Activated CD4-positive, alpha-beta T cell treated with anti-CD3 and anti-CD28 coated beads for 48 hours (primary cell): ENCODE measurements at places on chromosomes 1 and 21.

DNA sequence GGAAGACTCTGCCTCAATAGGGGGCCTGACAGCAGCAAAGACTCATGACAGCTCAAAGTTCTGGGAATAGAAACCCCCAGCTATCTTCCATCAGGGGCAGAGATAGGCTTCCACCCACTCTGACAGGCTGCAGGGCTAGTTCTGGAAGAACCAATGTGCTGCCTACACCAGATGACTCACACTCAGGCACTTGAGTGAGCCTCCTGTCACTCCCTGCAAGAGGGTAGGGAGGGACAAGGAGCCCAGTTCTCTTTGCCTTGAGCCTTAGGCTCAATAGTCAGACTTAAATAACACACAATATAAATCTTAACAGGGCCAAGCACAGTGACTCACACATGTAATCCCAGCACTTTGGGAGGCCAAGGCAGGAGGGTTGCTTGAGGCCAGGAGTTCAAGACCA, 386.4 kb downstream of the HHAT start:
- no peak for DNase-seq

GRCh38 chr1:196403803-196404690, 204.2 kb downstream of the KCNT2 start:
- no peak for DNase-seq

DNA sequence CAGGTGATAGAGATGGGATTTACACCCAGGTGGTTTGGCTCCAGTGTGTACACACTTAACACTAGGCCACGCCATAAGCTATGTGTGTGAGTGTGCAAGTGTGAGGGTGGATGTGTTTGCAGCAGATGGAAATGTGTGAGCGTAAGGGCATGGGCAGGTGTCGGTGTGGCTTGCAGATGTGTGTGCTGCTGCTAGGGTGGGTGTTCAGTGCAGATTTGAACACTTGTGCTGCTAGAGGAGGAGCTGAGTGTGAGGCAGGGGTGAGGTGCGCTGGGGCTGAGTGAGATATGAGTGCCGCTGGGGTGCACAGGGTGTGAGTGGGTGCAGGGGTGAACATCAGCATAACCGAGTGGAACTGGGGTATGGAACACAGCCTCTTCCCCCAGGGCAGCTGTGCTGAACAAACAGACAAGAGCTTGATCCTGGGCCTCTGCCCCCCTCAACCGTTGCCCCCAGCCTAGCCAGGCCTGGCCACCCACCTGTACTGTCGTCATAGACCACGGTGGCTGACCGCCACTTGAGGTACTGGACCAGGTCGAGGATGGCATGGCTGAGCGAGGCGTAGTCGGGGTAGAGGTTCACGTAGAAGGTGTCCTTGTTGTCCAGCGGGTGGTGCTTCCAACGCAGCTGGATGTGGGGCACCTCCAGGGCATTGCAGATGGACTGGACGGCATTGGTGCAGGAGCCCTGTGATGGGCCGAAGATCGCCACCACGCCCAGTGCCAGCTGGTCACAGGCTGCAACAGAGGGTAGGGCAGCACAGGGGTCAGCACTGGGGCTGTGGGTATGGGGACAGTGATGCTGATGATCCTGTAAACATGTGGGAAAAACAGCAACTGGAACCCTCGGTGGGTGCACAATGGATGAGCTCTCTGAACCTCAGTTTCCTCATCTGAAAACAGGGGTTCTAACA, 153.9 kb downstream of the GRIK3 start:
- no peak for DNase-seq

- no peak for DNase-seq
Measured at GRCh38 chr1:180343921-180344769, 114.1 kb downstream of the LHX4 start.

DNA sequence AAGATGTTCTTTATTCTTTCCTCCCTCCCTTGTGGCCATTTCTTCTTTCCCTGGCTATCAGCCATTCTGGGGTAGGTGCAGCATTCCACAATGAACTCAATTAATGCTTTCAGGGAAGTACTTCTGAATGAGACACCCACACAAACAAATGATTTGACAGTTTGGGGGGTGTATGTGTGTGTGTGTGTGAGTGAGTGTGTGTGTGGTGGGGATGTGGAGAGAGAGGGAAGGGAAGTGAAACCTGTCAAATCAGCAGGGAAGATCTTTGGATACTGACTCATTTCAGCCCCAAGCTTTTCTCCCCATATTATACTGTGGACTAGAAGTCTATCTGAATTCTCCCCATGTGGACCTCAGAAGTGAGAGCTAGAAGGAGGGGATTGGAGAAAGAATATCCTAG, 154.9 kb upstream of the CD34 start:
- no peak for DNase-seq

DNA sequence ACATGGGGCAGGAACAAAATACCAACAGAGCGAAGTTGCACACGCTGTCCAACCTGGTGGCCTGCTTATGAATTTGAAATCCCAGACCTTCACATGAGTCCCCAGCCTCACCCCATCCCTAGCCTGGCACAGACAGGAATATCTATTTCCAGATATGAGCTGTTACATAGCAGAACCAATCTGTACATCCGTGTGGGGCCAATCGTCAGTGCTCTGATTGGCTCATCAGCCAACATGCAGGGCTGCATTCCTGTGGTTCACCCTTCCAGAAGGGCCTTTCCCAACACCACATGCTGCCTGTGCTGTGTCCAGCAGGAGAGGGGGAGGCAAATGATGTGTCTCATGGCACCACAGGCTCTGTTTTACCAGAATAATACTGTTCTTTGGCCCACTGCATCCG, 31.3 kb downstream of the CCN1 start:
- no peak for DNase-seq

GRCh38 chr21:28224191-28224726, 768.4 kb downstream of the LTN1 start:
- DNase-seq: no peak

DNA sequence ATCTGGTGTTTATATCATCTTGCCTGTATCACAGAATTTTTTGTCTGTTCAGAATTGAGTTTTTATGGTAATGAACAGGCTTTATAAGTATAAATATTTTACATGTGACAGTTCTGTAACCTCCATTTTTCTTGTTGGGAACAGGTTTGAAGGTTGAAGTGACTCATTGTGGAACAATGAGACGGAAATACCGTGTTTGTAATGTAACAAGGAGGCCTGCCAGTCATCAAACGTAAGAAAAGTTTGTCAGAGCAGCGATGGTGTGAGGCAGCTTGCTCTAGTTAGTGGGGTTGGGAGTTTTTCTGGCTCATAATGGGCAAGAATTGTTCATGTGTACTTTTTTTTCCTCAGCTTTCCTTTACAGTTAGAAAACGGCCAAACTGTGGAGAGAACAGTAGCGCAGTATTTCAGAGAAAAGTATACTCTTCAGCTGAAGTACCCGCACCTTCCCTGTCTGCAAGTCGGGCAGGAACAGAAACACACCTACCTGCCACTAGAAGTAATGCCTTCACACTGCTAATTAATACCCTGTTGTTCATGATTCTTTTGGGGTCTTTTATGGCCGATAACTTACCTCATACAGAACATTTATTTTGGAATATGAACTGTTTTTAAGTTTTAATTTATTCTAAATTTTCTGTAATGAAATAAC, 75.2 kb upstream of the TEKT2 start:
- peak; percentile 6 for DNase-seq

DNA sequence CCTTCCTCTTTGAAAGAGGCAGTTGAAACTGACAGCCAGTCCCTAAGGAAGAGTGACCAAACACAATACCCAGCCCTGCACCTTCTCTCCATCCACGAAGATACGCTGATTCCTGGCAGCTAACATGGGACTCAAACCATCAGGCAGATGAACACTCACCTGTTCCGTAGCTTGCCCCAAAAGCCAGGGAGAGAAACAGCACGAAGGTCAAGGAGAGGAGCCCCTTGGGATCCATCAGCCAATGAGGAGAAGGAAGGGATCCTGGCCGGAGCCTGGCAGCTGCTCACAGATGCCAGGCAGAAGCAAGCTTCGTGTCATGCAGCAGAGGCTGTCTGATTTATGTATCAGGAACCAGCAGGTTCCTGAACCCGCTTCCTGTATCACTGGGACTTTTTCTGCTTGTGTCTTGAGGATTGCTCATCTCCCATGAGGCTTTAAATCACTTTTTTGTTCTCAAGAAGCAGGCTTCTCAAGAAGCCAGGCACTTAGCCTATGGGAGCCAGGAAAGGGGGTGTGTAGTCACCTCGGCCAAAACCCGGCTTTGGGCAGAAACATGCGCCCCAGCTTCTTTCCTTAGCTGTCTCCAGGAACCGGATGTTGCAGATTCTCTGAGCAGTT, at the start of gene SLAMF1:
SLAMF1 (minus strand) TSS at position 334 of the 618 bp plus-strand sequence; CDS start at position 235, 99 bp downstream.
- DNase-seq: peak; percentile 78

GRCh38 chr1:65615859-65616258, 176.8 kb upstream of the PDE4B start:
- DNase-seq: no peak

GRCh38 chr1:93501399-93501798, 53.5 kb downstream of the FNBP1L start:
- no peak for DNase-seq

- no peak for DNase-seq
Measured at GRCh38 chr1:90107990-90108389, 113.1 kb downstream of the ZNF326 start.

GRCh38 chr21:41768437-41769042, 1.7 kb upstream of the RIPK4 start:
- peak; percentile 25 for DNase-seq

DNA sequence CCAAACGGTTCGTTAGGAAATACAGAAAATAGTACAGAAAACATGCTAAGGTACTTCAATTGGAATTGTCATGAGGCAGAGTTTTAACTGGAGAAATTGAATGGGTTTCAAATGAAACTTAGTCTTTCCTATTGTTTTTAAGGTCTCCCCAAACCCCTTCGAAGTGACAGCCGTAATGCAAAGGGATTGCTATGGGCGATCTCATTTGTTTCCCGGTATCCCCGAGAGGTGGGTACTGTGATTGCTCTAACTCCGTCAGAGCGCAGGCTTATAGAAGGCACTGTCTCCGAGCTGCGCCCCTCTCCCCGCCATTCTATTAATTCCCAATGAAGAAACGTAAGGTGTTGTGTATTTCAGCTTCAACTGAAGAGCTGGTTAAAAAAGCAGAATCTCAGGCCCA, 22.0 kb upstream of the RNF187 start:
- DNase-seq: no peak

DNA sequence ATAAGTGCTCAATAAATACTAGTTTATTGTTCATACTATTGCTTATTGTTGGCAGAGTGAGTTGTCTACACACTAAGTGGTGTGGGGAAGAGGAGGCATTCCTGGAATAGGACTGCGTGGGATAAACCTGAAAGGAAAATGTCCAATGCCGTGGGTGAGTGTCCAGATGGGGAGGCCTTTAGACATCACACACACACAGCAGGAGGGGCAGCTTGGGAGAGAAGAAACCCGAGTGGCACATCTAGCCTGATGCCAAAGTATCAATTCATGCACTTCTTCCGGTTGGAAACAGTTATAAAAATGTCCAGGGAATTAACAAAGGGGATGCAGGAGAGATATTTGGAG, 27.3 kb downstream of the CCN1 start:
- DNase-seq: no peak

- DNase-seq: no peak
Measured at GRCh38 chr1:117146072-117146471, 24.5 kb upstream of the TRIM45 start.

GRCh38 chr1:245263529-245264095, 108.8 kb downstream of the KIF26B start:
- no peak for DNase-seq

GRCh38 chr1:9417695-9418094, 121.6 kb upstream of the SLC25A33 start:
- peak; percentile 36 for DNase-seq

- DNase-seq: no peak
Measured at GRCh38 chr21:16279731-16280581, 550.2 kb downstream of the USP25 start.

DNA sequence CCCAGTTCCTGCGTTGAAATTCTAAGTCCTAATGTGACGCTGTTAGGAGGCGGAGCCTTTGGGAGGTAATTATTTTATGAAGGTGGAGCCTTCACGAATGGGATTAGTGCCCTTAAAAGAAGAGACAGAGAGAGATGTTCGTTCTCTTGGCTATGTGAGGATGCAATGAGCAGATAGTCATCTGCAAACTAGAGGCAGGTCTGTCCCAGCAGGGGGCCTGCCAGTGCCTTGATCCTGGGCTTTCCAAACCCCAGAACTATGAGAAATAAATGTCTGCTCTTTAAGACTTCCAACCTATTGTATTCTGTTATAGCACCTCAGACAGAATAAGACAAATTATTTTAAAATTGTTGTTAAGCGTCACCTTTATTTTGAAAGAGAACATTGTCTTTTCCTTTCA, 123.1 kb upstream of the KCNJ6 start:
- DNase-seq: no peak

DNA sequence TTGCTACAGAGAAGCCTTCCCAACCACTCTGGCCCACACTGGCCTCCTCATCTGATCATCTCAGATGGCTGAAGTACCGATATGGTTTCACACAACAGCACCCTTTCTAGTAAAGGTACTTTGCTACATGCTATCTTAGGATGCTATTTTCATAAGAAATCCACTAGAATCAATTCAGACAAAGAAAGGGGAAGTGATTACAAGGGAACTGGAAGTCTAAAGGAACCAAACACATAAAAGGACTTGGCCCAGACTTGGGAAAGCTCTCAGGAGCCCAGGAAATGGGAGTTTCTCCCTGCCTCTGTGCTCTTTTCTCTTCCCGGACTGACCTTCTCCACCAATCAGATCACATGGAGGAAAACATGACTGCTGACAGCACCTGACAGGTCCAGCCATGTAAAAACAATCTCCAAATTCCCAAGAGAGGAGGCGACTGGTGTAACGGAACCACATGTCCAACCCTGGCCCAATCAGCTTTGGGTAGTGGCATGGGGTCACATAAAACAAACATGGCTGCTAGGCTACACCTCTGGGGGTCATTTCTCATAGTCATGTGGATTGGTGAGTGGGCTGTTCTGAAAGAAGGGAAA, 12.7 kb upstream of the FOXE3 start:
- no peak for DNase-seq

GRCh38 chr1:202130816-202131522, 8.3 kb downstream of the GPR37L1 start:
- DNase-seq: no peak

DNA sequence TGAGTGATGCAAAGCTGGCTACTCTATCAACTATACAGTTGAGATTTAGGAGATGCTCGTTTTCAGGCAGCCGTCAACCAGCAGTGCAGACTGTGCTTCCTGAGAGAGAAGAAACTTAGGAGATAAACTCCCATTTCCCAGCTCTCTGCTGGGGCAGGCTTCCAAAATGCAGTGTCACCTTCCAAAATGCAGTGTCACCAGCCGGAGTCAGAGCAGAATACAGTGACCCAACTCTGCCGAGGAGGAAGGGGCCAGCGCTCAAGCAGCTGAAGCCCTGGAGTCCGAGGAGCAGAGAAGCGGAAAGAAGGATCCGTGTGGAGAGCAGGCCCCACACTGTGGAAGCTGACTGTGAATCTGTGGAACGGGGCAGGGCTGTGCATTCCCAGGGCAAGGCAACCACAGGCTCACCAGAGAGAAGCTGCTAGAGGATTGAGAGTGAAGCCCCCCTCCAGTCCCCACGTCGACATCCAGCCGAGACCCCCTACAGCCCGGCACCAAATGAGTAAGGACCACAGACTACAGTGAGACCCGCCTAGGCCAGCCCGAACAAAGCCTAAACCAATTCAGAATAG, 703 bp upstream of the KRTAP12-1 start:
- no peak for DNase-seq

- DNase-seq: peak; percentile 50
Measured at GRCh38 chr1:241627453-241628259, 12.5 kb downstream of the CHML start.

GRCh38 chr21:28731700-28732321, 260.9 kb downstream of the LTN1 start:
- no peak for DNase-seq

GRCh38 chr1:181846681-181847080, 214.8 kb downstream of the ZNF648 start:
- DNase-seq: no peak
